Fibroblast of skin of left quadriceps (primary cell): ENCODE measurements at places on chromosomes 11 and 22.

DNA sequence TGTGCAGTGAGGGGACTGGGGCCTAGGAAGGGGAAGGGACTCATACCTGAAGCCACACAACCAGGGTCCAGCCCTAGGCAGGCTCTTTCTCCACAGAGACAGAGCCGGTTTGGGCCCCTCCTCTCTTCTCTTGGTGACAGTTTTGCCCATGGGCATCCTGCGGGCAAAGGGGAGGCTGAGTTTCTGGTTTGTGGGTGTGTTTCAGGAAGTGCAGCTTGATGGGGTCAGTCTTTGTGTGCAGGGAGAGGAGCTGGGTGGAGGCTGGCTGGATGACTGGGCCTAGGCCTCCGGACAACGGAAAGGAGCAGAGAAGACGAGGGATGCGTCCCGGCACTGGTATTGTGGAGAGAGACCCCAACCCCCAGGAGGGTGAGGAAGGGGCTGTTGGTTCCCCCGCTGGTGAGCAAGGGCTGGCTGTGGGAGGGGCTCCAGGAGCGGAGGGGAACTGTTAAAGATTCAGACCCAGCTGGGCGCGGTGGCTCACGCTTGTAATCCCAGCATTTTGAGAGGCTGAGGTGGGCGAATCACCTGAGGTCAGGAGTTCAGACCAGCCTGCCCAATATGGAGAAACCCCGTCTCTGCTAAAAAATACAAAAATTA lies 23.4 kb upstream of the CELSR1 start:
- no peak for DNase-seq

DNA sequence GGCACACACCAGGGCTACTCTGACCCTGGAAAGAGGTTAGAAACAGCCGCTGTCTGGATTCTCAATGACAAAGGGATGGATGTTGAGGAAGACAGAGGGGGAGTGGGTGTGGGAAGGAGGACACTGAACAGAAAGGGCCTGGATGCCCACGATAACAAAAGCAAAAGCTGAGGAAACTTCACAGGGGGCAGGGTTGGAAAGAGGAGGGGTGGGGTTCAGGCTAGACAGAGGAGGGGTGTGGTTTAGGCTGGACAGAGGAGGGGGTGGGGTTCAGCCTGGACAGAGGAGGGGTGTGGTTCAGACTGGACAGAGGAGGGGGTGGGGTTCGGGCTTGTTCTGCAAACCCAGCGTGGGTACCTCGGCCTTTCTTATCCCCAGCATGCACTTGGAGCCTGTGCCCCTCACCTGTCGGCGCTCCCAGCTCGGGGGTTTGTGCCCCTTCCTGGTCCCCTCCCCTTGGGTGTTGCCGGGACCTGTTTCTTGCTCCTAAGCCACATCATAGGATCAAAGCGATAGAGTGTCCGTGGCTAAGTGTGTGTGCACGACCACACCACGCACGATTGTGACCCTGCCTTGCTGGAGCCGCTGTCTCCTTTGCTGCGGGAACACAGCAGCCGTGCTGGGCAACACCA lies 75.6 kb downstream of the BRD1 start:
- DNase-seq, result no peak

DNA sequence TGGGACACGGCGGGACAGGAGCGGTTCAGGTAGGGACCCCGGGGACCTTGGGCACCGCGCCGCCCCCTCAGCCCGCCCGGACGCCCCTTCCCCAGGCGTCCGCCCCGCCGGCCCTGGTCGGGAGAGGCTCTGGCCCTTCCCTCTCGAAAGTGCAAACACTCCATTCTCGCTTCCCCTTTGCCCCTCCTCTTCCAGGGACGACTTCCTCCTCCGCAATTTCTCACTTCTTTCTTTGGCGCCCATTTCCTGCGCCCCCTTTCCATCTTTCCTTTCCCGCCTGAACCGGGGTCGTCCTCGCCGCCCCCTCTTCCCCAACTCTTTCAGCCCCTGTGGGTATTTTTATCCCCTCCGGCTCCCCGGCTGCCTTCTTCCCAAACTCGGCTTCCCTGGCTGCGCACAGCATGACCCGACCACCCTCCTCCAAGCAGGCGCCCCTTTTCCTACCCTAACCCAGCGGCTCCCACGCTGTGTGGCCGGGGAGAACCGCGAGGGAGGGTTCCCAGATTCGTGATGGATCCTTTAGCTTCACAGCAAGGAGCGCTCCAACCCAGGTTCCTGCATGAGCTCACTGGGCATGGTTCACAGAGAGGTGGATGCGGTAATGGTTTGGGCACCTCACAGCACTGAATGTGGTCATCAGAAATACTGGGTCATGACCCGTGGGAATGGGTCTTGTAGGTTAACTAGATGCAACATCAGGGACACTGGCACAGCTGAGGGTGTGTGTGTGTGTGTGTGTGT lies 689 bp downstream of the RAB39A start:
- no peak for DNase-seq

- peak; percentile 4 for DNase-seq
Measured at GRCh38 chr11:85182441-85183387, 444.4 kb downstream of the DLG2 start.

DNA sequence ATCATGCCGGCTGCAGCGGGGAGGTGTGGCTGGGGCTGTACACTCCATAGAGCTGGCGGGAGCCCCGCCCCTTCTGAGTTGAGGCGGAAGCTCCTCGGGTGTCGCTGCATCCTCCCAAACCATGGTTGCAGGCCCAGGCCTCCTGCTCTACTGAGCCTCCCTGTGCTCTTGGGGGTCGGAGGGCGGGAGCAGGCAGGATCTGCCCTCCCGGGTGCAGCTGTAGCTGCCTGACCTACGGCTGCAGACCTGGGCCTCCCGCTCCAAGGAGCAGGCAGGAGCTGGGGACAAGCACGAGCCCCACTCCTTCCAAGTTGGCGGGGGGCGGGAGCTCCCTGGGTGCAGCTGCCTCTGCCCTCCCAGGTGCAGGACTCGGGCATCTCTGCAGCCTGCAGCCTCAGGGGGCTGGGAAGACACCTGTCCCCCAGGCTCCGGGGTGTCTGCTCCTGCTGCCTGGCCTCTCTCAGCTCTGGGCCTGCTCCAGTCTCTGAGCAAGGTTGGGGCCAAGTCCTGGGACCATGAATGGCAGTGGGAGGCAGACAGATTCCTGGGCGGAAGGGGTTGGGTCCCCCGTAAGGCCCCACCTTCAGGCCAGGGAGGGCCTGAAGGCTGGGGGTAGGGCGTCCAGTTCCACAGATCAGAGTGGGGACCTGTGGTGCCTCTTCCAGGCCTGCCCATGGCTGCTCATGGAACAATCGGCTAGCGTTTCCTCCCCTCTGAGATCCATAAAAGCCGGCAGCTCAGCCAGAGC lies 46.4 kb upstream of the SC5D start:
- DNase-seq, result no peak

DNA sequence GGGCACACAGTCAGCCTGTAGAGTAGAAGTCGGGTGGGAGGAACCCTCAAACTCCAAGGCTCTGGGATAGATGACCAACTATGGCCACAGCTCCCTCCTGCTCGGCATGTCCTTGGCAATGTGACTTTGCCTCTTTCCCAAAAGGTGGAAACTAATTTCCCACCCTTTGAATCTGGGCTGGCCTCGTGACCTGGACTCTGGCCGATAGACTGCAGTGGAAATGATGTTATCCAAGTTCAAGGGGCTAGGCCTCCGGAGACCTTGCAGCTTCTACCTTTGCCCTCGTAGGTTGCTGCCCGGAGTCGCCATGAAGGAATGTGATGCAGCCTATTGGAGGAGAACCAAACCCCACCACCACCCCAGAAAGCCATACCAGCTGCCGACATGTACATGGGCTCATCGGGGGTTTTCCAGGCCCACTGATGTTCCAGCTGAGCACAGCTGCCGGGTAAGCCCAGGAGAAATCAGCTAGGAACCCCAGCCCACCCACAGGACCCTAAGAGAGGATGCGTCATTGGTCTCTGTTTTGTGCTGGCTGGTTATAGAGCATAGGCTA lies 30.4 kb downstream of the KCNJ4 start:
- no peak for DNase-seq

- DNase-seq, result no peak
Measured at GRCh38 chr11:64891880-64892279, 13.5 kb upstream of the EHD1 start.

DNA sequence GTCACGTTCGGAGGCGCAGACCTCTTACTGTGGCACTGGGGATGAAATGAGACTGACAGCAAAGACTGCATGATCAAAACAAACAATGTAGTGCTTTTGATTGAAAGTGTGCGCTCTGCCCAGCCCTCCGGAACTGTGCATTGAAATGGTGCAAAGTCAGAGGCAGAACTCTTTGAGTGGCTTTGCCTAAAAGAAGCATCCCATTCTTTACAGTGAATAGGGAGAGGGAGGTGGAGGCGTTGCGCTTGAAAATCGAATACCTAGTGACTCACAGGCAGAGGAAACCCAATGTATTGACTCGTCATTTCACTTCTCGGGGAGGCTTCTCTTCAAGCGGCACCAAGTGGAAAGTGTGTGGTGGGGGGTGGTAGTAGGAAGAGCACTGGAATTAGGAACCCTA lies 10.9 kb downstream of the RCN1 start:
- DNase-seq, result no peak

DNA sequence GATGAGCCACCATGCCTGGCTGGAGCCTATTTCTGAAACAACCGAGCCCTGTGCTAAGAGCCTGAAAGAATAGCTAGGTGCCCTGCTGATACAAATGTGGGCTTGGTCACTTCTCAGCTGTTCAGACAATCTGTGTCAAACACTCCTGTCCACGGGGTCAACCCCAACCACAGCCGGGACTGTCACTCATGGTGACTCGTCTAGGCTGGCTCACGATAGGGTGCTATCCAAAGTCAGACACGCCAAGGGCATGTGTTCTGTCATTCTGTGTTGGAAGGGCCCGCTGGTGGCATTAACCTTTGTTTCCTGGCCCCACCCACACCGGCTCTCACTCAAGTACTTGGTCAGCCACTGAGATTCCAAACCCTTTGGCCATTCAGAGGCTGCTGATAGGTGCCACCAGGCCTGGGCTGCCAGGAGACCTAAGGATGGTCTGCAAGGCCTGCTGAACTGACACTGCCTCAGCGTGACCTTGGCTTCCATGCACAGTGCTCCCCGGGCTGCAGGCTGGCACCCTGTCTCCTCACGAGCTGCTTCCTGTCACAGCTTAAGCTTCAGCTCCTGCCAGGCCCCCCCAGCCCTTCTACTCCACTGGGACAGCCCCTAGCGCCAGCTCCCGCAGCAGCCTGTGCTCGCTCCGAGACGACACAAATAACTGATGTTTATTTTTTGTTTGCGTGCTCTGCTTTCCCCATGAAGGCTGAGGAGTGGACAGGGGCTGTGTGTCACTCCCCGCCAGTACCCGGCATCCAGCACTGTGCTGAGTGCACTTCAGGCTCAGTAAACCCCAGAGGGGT lies 14.2 kb upstream of the CDC42BPG start:
- DNase-seq, result no peak

GRCh38 chr22:39090426-39091064 lies 6.5 kb upstream of the APOBEC3H start:
- no peak for DNase-seq

- no peak for DNase-seq
Measured at GRCh38 chr22:44401783-44402110, 89.0 kb upstream of the SHISAL1 start.

DNA sequence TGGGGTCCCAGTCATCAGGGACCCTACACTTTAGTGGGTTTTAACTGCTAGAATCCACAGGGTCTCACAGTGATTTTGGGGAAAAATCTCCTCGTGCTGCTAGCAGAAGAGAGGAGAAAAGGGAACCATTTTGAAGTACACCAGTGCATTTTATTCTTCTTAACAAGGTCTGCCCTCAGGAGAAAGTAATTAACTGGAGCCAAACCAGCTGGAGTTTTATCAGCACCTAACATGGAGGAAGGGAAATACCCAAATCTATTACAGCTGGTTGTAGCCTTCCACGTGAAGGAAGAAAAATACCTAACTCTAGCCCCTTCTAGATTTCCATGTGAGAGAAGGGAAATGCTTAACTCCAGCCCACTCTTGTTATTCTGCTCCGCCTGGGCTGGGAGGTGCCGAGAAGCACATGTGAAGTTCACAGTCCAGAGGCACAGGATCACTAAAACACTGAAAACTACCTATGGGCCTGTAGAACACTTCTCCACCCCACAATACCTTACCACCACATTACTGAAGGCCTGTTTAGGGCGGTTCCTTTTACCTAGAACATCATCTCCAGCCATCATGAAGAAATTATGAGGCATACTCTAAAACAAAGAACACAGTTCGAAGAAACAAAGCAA lies 31.3 kb upstream of the TEAD1 start:
- DNase-seq, result no peak

DNA sequence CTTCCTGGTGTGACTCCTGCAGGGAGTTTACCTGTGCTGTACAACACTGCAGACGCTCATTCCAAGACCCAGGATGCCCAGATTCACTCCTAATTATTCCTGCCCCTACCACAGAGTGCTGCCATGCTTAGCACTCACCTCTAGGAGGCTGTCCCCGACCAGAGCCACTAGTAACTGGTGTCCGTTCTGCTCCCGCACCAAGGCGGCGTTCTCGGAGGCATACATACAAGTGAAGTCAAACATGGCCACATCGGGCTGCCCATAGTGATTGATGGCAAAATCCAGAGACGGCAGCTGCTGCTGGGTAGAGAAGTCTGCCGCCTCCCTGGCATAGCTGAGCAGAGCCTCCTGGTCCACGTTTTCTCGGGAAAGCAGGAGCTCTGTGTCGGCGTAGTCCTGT lies 122.3 kb upstream of the BID start:
- no peak for DNase-seq

- no peak for DNase-seq
Measured at GRCh38 chr11:95563859-95564258, 225.7 kb downstream of the FAM76B start.

DNA sequence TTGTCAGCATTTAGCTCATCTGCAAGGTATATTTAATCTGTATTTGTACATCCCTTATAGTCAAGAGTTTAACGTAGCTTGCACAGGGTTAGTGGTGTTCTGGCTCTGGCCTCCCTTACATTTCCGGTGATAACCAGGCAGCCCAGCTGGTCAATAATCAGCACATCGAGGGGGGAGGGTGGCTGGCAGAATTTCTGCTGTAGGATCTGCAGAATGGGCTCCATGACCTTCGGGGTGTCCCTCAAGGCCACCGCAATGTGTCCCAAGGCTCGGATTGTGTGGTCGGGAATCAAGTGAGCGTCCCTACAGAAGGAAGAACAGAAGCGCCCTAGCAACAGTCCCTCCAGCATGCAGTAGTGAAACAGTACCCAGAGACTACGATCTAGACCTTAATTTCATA lies 25.1 kb downstream of the SERPIND1 start:
- no peak for DNase-seq

GRCh38 chr11:17020831-17021230 lies 6.6 kb upstream of the PLEKHA7 start:
- DNase-seq, result no peak

DNA sequence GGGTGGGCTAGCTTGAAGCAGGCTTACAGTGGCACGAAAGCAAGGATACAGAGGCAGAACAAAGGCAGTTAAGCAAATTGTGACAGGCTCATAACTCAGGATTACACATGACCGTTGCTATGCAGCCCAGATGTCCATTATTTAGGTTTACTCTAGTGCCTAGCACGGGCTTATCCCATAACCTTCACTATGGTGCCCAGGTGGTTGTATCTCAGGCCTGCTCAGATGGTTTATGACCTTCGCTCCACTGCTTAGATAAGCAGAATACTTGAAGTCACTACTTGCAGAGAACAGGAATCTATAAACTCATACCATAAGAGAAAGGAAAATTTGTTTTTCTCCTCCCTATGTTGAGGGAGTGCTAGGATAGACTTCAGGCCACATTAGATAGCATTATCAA lies 9.0 kb downstream of the OR6M1 start:
- DNase-seq, result no peak
